ENCODE measurements at places on chromosomes 2 and 18.
A peak's percentile ranks its signal among the peaks of the same experiment; 100 is the strongest.

- DNase-seq = no peak
Observed at GRCh38 chr2:158128168-158128973, 26.7 kb downstream of the UPP2 start.

- DNase-seq = no peak
Observed at GRCh38 chr2:187525163-187525900, 28.9 kb downstream of the TFPI start.

GRCh38 chr2:5692561-5693286, 540 bp downstream of the SOX11 start:
- no peak for DNase-seq

DNA sequence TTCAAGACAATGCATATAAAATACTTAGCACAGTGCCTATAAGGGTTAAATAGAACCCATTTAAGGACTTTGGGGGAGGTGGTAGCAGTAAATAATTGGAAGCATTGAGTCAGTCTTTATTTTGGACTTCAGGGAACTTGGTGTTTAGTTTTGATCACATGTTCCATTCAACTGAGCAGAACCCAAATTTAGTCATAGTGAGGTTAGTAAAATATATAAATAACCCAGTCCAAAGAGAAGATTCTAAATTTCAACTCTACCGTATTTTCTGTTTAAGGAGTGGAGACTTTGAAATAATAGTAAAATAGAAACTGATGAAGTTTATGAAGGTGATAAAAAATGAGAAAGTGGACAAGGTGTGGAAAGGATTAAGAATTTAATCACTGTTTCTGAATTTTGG, 19.7 kb downstream of the TWSG1 start:
- no peak for DNase-seq

DNA sequence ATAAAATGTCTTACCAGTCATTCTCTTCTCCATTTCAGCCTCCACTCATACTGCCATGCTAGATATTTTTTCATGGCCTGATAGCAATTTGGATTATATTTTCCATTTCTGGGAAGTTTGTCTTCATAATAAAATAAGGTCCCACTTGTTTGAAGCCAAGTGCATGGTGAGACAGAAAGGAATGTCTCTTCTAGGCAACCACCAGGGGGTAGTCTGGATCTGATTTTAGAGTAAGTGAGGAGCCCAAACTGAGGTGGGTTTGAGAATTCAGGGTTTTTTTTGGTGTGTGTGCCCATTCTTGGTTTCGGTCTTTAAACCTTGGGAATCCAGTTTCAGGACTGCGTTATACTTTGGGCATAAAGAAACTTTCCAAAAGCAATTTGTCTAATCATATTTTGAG, 315.5 kb downstream of the RPRM start:
- no peak for DNase-seq

GRCh38 chr2:96953611-96953978, 32.8 kb downstream of the FAM178B start:
- DNase-seq = no peak

DNA sequence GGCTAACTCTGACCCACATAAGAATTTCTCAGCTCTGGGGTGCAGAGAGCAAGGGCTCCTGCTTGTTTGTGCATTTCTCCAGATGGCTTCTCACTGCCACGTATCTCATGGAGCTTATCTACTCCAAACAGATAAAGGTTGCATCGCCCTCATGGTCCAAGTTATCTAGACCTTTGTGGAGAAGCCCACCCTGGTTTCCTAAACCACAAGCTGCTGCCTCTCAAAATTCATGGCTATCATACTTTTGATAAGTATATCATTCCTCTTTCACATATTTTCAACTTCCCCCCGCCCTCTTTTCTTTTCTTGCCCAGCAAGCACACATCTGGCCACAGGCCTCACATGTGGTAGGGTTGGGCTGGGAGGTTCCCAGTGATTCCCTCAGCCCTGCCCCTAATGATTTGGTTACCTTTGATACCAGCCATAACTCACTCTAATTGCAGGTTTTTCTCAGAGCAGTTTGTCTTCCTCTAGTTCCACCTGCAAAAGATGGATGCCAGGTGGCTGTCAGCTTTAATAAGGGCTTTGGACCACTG, 146.0 kb downstream of the RHBDD1 start:
- no peak for DNase-seq

GRCh38 chr18:35525795-35526494, 28.2 kb upstream of the INO80C start:
- no peak for DNase-seq

DNA sequence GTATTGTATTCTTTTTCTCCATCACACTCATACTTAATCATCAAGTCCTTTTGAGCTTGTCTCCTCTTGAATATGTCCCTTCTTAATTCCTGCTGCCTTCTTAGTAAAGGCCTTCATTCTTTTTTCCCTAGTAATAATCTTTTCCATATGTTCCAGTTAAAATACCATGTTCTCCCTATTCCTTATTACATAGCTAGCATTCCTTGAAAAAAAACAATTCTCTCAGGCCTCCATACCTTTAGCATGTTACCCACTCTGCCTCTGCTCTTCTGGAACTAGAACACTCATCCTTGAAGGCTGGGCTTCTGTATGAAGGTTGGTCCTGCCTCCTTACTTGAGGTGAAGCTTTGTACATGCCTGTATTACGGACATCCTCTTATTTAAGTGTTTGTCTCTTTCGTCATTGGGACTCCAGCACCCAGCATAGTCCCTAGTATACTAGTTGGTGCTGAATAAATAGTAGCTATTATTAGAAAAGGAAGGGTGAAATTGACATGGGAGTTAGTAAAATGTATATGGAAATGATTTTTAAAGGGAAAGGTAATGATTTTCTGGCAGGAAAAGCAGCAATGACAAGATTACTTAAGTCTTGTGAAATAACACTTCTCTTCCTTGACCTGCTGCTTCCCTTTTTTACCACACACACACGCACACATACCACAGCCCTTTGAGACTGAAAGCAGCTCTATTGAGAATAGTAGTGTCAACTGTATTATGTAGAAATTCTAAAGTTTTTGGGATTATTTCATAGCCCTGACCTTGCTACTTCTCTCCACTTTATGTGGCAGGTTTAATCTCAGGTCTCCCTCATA, 45.6 kb downstream of the REL start:
- DNase-seq = no peak

DNA sequence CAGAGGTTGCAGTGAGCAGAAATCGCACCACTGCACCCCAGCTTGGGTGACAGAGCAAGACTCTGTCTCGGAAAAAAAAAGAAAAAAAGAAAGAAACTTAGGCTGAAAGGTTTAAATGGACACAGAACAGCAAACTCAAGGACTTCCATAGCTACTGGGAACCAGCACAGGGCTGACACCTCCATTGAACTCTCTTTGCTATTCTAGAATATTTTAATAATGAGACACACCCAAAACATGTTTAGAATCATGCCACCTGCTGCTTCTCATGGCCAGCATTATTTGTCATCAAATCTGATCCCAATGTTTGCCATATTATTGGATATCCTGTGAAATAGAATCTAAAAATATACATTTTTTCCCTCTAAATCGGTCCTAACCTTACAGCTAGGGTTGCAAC, 42.7 kb upstream of the LTBP1 start:
- DNase-seq = no peak

GRCh38 chr2:105934467-105934866, 189.8 kb downstream of the NCK2 start:
- DNase-seq = peak; percentile 18

DNA sequence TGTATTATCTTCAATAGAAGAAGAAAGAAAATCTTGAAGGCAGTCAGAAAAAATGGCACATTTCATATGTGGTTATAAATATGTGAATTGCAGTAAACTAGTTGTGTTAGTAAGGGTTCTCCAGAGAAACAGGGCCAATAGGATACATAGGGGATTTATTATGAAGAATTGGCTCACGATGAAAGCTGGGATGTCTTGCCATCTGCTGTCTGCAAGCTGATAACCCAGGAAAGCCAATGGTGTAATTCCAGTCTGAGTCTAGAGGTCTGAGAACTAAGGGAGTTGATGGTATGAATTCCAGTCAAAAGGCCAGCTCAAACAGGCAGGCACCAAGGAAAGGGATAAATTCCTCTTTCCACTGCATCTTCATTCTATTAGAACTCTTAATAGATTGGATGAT, 362.4 kb downstream of the KCNJ3 start:
- DNase-seq = no peak

GRCh38 chr18:47204908-47205522, 28.9 kb upstream of the IER3IP1 start:
- peak; percentile 27 for DNase-seq

- peak; percentile 35 for DNase-seq
Observed at GRCh38 chr18:77207540-77207939, 42.1 kb upstream of the GALR1 start.

GRCh38 chr2:1548910-1549673, 135.8 kb downstream of the TPO start:
- DNase-seq = no peak

DNA sequence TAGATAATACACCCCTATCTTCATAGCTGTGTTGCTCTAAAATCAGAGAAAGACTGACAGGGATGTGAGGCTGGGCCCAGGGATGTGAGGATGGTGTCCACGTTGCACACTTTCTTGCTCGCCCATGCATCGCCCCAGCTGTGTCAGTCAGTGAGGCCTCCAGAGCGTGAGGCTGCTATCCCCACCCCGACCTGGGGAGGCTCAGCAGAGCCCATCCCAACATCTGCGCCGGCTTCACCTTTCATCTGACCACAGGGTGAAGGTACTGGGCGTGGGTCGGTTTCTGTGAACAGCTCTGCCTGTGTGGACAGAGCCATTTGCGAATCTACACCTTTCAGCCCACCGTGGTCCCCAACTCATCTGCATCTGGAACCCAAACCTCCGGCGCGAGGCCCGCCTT, 255.7 kb downstream of the HDAC4 start:
- no peak for DNase-seq

DNA sequence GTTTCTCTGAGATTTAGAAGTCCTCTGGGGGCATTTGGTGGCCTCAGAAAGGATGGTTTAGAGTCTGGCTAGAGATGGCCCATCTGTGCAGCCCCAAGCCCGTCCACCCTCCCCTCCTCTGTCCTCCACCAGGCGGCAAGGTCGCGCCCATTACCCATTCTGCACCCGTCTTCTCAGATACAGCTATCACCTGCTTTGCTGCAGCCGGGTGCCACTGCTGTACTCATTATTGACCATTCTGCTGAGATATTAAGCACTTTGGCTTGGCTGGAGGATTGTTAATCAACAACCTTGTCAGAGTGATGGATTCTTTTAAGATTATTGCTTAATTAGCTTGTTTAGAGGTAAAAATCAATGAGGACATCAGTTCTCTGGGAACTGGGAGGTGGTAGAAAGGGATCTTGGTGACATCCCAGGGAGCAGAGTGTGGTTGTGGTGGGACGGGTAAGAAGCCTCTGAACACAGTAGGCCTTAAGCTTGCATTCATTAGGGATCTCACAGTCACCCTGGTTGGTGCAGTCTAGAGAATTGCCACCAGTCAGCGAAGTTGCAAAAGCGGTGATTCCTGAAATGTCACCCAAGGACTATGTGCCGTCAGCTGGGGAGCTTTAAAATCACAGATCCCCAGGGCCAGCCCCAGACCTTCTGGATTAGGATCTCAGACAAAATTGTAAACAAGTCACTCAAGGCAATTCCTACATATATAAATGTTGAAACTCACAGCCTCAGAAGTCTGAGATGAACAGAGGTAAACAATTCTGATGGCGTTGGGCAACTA, 90.9 kb downstream of the CAPN13 start:
- no peak for DNase-seq

DNA sequence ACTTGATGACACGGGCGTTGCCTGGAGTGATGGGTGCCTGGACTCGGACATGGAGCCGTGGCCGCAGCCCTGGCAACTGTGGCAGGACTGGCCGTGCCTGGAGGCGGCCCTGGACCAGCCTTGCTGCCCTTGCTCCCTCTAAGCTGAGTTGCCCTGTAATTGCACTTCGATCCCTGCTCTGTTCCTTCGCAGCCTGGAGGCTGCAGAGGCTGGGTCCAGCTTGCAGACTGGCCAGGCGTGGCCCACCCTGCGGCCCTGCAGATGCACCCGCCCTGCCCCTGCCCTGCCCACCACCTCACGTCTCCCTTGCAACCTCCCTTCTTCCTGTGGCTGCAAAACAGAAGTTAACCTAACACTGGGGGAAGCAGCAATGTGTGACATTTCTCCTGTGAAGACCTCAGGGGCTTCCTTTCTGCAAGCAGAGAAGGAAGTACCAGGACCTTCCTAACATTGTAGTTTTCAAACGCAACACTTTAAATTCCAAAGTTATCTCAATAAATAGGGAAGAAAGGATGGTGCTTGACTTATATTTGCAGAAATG, 174.6 kb upstream of the TPO start:
- DNase-seq = no peak

- DNase-seq = no peak
Observed at GRCh38 chr2:151289972-151290866, 751 bp upstream of the NMI start.

- no peak for DNase-seq
Observed at GRCh38 chr2:195363496-195363895, 293.5 kb upstream of the SLC39A10 start.

DNA sequence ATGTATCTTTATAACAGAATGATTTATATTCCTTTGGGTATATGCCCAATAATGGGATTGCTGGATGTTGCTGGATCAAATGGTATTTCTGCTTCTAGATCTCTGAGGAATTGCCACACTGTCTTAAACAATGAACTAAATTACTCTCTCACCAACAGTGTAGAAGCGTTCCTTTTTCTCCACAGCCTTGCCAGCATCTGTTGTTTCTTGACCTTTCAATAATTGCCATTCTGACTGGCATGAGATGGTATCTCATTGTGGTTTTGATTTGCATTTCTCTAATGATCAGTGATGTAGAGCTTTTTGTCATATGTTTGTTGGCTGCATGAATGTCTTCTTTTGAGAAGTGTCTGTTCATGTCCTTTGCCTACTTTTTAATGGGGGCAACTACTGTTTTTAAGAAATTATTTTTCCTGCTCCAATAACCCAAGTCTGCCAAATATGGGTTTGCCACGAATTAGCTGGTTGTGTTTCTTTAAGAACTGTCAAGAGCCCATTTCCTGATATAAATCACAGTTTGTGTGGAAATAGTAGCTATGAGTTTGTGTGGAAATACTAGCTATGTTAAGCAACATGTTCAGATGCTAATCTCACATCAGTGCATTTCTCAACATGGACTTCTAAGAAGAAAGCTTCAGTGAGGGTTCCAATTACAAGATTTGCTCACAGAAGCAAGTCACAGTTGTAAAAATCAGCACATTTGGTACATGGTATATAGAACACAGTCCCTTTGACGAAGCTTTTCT, 259.4 kb downstream of the ANAPC1 start:
- no peak for DNase-seq

DNA sequence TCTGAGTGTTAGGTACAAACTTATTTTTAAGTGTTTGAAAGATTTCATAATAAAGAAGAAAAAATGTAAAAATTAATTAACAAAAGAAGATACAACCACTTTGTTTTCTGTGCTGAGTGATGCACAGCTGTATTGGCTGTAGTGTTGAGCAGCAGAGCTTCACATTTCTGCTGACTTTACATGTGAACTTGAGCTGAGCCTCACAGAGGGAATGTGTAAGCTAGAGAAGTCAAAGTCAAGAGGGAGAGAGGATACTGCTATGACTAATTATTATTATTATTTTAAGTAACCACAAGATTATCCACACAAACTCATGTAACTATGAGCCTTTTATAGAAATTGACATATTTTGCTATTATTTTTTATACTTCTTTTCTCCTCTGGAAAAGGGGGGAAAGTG, 159.1 kb upstream of the ZSWIM2 start:
- DNase-seq = no peak
